ENCODE measurements at places on chromosomes 2 and 18. TPM values are rescaled to one million over a fixed set of nuclear protein-coding genes. Genes with fewer than 3 reads are reported as not detected.

Gene FBXO48
- 0.94 TPM for total RNA-seq

GRCh38 chr2:158670292-158670691 is 124.8 kb upstream of the DAPL1 start:
- no peak for DNase-seq

GRCh38 chr2:62016957-62017356 is 111.5 kb downstream of the COMMD1 start:
- DNase-seq: no peak

- DNase-seq: no peak
These were observed at the start of gene TCF7L1 for GRCh38 chr2:85132834-85133637. Gene TCF7L1, plus strand, starts transcription at chr2:85133392. Its CDS starts 293 bp downstream, at chr2:85133685.

GRCh38 chr2:105804266-105804665 is 59.6 kb downstream of the NCK2 start:
- DNase-seq: no peak

GRCh38 chr2:7900593-7900992 is 781.3 kb upstream of the ID2 start:
- no peak for DNase-seq

DNA sequence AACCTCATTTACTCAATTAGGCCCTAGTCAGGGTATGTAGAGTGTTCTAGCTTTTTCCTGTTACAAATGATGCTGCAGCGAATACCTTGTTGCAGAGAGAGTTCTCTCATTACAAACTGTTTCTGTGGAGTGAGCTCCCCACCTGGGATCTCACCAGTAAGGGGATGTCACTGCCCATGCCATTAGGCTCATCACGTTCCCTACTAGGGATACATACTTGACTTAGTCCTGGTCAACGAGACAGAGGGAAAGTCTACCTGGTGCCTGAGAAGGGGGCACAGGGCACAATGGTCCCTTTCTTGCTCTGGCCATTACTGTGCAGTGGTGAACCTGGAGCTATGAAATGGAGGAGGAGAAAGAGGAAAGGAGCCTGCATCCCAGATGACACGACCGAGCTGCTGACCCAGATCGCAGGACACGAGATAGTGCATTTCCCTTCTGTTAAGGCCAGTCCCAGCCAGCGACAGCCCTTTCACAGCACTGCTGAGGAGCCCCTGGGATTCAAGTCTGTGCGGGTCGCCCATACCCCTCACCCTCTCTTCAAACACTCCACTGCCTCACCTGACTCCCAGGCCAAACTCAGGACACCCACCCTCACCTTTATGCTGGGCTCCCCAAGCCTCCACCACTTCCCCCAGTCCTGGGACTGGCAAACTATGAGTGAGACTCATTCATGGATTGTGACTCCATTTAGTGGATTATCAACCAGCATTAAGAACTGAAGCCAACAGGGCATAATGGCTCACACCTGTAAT is 16.0 kb downstream of the MALL start:
- no peak for DNase-seq

DNA sequence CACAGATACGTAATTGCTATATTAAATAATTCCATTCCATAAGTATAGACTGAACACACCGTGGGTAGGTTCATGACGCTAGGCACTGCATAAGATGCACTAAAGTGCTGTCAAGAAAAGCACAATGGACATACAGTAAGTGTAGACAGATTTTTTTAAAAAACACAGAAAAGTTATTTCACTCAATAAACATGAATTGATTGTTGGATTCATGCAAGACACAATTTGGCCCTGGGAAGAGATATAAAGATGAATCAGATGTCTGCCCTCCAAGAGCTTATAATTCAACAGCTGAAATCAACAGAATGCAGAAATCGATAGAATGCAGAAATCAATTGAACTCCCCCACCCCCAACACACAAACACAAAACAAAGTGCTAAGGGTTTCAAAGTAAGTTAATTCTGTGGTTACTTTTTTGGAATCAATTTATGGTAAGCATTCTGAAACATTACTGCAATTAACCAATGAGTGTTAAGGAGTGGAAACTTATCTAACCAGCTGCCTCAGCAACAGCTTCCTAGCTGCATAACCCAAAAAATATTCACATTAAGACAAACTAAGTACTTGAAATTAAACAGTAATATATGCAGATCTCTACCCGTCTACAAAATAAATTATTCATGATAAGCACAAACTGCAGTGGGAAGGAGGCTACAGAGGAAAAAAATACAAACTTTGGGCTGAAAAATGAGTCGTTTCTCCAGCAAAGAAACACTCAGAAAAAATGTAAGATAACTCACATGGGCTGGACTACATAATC is 1.6 kb downstream of the NBAS start:
- no peak for DNase-seq

DNA sequence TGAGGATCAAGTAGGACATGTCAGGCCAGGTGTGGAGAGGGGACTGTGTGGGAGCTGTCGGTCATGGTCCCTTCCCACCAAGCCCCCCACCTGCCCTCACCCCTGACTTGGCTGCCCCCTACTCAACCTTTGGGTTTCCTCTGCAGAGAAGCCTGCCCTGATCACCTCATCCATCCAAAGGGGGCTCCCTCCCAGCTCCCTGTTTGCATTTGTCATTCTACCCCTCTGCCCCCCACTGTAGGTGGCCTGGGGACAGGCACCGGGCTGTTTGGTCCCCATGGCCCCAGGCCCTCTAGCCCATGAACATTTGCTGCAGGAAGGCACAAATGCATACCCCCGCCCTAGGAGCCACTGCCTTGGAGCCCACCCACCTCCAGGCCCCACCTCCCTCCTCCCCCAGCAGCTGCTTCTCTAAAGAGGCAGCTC is 115.0 kb downstream of the SMAD7 start:
- no peak for DNase-seq

DNA sequence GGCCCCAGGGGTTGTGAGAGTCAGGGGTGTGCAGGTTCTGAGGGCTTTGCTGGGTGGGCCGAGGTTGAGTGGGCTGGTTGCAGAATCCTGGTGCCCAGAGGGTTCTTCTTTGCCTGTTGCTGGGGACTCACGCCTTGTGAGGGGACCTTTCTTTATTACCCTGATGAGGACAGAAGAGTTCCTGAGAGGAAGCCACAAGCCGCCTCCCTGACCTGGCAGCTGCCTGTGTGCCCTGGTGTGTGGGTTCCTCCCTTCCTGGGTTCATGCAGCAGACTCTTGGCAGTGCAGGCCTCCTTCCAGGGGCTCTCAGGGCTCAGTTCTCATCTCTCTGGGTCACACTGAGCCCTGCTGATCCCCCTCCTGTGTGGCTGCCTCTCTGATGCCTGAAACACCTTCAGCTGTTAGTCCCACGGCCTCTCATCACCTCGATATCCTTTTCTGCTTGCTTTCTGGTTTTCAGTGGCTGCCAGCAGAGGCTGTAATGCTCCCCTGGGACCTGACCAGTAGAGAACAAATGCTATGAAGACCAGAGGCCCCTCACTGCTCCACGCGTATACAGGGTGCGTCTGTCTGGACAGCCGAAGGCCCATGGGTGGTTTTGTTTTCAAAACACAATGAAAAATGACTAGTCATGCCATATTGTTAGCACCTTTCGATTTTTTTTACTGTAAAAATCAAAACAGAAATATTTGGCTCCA is 191.3 kb downstream of the AGAP1 start:
- DNase-seq: no peak

- no peak for DNase-seq
These were observed 232.0 kb upstream of the NETO1 start for GRCh38 chr18:73099759-73100158.

DNA sequence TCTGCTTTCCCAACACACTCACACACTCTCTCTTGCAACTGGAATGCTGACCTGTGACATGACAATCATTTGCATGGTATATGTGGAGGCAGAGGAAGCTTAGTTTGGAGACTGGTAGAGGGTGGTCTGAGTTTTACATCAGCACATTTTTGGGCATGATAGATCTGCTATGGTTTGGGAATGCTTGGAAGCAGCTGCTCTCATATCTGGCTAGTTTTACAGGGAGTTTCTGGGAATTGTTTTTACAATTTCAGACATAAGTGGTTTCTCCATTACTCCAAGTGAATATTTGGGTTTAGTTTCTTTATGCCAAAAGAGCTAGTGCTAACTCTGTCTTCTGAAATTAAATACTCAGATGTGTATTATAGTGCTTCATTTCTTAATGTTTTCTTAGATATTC is 977.6 kb downstream of the SUCLG1 start:
- DNase-seq: no peak

- DNase-seq: no peak
These were observed 649.4 kb upstream of the SLC8A1 start for GRCh38 chr2:41101281-41101680.

DNA sequence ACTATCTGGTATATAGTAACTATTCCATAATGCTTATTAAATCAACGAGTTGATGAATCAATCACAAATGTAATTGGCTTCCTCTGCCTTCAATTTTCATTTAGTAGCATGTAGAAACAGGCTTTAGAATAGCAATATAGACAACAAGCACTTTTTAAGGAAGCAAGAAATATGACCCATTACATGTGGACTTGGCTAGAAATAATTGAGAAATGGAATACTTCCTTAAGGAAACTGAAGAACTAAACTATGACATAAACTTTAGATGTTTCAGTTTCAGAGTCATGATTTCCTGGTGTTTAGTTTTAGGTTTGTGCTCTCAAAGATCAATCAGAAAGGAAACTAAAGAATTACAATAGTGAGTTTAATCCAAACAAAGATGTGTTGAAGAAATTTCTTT is 443.8 kb downstream of the MBD2 start:
- DNase-seq: no peak

GRCh38 chr2:234394450-234394849 is 102.4 kb downstream of the ARL4C start:
- DNase-seq: no peak
